ENCODE measurements at places on chromosomes 6 and 20.

DNA sequence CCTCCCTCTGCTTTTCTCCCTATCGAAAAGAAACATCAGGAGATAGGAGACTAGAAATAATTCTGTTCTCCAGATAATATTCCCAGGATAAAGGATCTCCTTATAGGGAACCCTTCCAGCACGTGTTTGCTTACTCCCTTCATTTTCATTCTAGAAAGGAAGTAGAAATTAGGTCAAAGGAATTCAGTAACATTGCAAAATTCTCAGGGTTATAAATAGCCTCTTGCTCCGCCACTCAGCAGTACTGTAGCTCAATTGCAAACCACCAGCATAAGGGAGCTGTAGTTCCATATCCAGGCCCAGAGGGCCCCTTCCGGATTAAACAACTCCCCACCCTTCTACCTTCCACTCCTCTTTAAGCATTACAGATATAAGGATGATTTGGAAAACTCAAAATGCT lies 6.2 kb downstream of the ELMO2 start:
- DNase-seq = no peak

- no peak for DNase-seq
Observed at GRCh38 chr6:21900730-21901129, 307.2 kb downstream of the SOX4 start.

- DNase-seq = no peak
Observed at GRCh38 chr6:94350833-94351232, 931.5 kb upstream of the EPHA7 start.

DNA sequence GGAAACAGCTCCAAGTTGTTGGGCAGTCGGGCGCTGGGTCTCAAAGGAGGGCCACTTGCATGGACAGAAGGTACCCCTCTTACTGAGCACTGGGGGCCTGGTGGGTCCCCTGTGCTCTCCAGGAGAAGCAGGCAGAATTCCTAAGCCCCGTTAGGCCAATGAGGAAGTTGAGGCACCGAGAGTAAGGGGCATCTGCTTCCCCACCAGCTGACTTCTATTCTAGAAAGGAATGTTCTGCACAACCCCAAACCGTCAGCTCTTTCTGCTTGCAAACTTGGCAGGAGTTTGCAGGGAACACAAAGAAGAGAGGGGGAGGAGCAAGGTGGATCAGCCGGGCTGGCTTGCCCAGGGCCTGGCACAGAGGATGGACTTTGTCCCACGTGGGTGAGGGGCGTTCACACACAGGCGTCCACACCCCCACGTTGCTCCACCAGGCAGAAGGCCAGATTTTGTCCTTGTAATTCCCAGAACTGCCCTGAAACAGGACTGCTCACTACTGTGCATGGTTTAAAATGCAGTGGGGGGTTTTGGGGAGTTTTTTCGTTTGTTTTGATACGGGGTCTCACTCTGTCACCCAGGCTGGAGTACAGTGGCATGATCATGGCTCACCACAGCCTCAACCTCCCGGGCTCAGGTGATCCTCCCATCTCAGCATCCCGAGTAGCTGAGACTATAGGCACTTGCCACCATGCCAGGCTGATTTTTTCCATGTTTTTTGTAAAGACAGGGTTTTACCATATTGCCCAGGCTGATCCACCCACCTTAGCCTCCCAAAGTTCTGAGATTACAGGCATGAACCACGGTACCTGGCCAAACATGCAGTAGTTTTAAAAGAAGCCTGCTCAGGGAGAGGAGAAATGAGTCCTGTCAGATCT lies 93.3 kb downstream of the SNX5 start:
- no peak for DNase-seq

DNA sequence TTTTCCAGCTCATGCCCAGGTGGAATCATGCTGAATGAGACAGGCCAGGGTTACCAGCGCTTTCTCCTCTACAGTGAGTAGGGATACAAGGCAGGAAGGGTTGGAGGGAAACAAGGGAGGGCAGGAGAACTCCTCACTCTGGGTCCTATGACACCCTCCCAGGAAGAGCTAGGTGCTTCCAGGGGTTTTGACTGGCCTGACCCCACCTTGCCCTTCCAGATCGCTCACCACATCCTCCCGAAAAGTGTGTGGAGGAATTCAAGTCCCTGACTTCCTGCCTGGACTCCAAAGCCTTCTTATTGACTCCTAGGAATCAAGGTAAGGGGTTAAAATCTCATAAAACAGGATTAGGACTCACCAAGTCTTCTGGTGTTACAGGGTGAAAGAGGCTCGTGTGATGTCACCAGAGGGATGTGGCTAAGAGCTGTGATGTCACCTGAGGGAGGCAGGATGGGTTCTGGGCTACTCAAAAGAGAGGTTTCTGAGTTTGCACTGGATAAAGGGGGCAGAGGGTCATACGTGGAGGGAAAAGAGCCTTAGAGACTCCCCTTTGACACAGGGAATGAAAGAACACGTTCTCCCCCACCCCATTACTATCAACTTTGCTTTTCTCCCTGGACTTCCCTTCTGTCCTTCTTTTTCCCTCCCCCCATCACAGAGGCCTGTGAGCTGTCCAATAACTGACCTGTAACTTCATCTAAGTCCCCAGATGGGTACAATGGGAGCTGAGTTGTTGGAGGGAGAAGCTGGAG lies 1.9 kb downstream of the APOM start:
- no peak for DNase-seq

GRCh38 chr20:18615020-18615650 lies 27.3 kb downstream of the DTD1 start:
- no peak for DNase-seq

DNA sequence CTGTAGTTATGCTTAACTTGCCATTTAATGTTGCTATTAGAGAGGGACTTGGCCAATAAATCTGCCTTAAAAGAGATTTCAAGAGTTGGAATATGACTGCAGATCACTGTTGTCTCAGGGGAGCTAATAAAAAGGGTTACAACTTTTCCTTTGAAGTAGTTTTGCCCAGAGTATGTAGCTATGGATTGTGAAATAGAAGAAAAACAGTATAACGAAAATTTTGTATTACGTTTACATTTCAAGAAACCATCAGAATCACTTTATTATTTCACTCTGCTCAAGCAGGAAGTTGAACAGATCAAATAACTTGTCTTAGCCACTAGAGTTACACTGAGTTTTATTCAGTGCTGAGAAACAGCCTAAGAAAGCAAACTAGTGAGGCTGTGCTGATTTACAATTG lies 3.0 kb upstream of the ZSCAN26 start:
- no peak for DNase-seq

DNA sequence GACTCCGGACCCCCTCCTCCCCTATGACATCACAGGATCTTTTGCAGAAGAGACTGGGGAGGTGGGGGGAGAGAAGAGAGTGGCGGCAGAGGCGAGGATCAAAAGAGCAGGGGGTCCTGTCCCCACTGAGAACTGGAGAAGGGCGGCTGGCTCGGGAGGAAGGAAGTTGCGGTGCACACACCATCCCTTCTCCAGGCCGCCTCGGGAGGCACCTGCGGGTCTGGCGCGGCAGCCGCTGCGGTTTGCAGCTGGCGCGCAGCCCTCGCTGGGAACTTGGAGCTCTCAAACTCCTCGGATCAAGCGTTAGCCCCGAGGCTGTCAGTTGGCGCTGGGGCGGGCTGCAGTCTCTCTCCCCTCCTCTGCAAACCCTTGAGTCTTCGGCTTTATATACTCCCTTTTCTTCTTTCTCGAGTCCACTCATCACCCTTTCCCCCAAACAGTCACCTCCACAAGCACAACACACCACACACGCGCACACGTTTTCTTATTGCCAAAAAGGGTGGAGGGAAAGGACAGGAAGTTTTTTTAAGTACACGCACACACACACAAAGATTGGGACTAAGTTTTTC lies 180.7 kb downstream of the TBXT start:
- DNase-seq = no peak

Measured in islet precursor cell (in vitro differentiated cells).